ENCODE measurements at places on chromosomes 11 and 22.

GRCh38 chr22:45006964-45007390 lies 2.8 kb downstream of the PHF21B start:
- no peak for DNase-seq

DNA sequence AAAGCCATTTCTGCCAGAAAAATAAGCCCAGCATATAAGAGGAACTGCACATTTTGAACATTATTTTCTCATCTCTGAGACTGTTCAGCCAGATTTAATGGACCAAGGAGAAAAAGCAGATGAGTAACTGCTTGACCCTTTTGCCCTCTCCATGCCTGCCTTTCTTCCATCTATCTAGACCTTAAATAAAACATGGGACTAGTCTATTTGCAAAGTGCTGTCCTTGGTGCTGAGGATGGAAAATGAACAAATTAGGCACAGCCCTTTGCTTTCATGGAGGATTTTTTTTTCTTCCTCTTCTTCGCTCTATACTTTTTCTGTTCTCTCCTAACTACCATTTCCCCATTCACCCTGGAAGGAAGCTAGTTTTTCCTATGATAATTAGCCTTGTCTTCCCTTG lies 361.3 kb downstream of the GRM5 start:
- no peak for DNase-seq

GRCh38 chr22:48239461-48240147 lies 1477.2 kb downstream of the TBC1D22A start:
- DNase-seq, result no peak

DNA sequence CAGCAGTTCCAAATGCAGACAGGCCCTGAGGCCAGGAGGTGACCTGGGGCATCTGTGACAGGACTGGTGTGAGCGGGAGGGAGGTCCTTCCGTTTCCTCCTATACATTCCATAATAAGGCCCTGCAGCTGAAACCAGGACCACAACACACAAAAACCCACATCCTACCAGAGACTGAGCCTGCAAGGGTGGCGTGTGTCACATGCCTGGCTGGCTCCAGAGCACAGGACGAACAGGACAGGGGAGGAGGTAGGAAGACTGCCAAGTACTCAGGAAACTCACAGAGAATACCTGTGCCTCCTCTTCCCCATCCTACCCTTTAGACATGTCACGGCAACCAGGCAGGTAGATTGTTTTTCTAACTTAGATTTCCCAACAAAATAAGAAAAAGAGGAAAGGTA lies 103.9 kb downstream of the ARL14EP start:
- DNase-seq, result no peak

DNA sequence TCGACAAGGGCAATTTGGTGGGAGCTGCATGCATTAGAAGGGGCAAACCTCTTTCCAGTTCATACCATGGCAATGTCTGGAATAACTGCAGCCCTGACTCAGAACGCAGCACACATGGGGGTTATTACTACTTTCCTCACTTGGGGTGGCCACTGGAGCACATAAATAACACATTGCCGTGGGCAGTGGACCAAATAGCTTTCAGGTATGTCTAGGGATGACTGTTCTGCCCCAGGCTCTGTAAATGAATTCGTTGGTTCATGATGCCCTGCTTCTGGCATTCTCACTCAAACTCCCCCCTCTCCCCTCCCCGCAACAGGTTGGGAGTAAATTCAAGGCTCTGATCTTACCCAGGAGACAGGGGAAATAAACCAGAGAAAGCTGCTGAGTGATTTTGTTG lies 238.0 kb upstream of the PLET1 start:
- no peak for DNase-seq

- no peak for DNase-seq
Observed at GRCh38 chr22:20396639-20397038, 2.7 kb downstream of the ZNF74 start.

DNA sequence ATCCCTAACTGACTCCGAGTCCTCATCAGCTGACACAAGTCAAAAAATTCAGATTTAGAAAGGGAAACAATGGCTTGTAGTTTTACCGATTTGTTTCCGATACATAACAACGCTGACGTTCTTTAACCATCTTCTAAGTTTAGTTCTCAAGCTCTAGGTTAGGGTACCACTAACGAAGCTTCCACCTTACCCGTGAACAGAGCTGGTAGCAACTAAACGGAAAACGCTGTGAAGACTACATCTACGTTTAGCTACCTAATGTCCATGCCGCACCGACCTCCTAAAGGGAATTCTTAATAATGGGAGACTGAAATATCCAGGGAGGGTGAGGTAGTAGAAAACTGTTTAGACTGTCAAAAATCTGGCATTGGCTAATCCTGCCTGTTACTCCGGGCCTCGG lies 1.0 kb downstream of the NUP98 start:
- DNase-seq, result no peak

DNA sequence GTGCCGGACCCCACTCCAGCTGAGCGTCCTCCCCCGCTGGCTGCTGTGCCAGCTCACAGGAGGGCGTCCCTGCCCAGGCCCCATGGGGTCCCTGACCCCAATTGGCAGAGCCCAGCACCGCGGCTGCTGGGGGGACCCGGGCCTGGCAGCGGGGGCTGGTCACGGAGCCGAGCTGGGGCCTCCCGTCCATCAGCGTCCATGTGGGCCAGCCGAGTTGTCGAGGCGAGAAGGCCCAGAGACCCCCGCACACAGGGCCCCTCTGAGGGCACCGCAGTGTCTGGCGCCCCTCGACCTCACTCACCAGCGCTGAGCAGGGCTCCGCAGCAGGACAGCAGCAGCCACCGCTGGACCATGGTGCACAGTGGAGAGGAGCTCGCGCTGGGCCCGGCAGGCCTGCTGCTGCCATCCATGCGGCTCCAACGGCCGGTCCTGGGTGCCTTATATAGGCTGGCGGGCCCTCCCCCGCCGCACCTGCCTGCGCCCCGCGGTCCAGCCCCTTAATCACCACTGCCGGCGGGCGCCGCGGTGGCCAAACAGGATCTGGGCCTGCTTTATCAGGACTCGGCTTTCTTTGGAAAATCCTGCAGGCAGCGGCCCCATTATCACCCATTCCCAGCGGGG lies at the start of gene MUC6:
TSS of gene MUC6 (minus strand) at position 416 of the 621 bp plus-strand sequence. CDS start at position 353, 63 bp downstream.
- no peak for DNase-seq

DNA sequence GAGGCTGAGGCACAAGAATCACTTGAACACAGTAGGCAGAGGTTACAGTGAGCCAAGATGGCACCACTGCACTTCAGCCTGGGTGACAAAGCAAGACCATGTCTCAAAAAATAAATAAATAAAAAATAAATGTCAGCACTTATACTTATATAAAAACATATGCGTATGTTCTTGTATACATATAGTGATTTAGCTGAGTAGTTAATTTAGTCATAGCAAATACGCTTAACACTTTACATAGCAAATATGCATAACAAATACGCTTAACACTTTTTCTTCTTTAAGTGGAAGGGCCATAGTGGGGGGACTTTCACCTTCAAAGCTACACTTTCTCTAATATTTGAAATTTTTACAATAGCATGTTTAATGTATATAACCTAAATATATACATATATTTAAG lies 64.0 kb upstream of the CAPRIN1 start:
- DNase-seq, result no peak

- DNase-seq, result no peak
Observed at GRCh38 chr11:129846508-129847335, 31.1 kb downstream of the TMEM45B start.

DNA sequence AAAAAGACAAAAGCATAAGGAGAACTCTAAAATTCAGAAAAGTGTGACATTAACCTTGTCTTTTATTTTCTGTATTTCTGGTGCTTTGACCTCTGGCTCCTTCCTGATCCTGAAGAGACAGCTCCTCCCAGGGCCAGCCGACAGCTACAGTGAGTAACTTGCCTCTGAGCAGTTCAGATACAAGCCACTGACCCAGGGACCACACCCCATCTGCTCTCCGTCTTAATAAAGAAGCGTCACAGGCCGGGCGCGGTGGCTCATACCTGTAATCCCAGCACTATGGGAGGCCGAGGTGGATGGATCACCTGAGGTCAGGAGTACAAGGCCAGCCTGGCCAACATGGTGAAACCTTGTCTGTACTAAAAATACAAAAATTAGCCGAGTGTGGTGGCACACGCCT lies 6.5 kb downstream of the MLC1 start:
- no peak for DNase-seq

GRCh38 chr11:123885570-123885969 lies at the start of gene TMEM225:
Gene TMEM225, minus strand, starts transcription at chr11:123885670. Its CDS starts 245 bp downstream, at chr11:123885425.
- DNase-seq, result no peak
